ENCODE measurements at places on chromosomes 6 and 20. TPM values are rescaled to one million over a fixed set of nuclear protein-coding genes. Genes with fewer than 3 reads are reported as not detected.

GNRH2 gene
- not detected for polyA plus RNA-seq

NR2E1 gene
- not detected for polyA plus RNA-seq

UBD gene
- polyA plus RNA-seq: 0.70 TPM

CLIC1 gene
- polyA plus RNA-seq: 327 TPM

EHMT2 gene
- polyA plus RNA-seq: 81.4 TPM

SIM1 gene
- 21.8 TPM for polyA plus RNA-seq

SLC22A2 gene
- polyA plus RNA-seq: 14.7 TPM

LY6G6D gene
- not detected for polyA plus RNA-seq

RIPOR3 gene
- polyA plus RNA-seq: 6.5 TPM

CAGE1 gene
- 0.20 TPM for polyA plus RNA-seq

LY6G6C gene
- 0.43 TPM for polyA plus RNA-seq

C6orf58 gene
- polyA plus RNA-seq: 1.2 TPM

OTOR gene
- not detected for polyA plus RNA-seq

BPIFB1 gene
- polyA plus RNA-seq: not detected

CD24 gene
- 1,334 TPM for polyA plus RNA-seq

GTSF1L gene
- polyA plus RNA-seq: not detected

CRISP2 gene
- 0.15 TPM for polyA plus RNA-seq

SRC gene
- 53.2 TPM for polyA plus RNA-seq

CDH26 gene
- polyA plus RNA-seq: 1.2 TPM
